ENCODE measurements at places on chromosomes 3 and 15.
A peak's percentile ranks its signal among the peaks of the same experiment; 100 is the strongest.

DNA sequence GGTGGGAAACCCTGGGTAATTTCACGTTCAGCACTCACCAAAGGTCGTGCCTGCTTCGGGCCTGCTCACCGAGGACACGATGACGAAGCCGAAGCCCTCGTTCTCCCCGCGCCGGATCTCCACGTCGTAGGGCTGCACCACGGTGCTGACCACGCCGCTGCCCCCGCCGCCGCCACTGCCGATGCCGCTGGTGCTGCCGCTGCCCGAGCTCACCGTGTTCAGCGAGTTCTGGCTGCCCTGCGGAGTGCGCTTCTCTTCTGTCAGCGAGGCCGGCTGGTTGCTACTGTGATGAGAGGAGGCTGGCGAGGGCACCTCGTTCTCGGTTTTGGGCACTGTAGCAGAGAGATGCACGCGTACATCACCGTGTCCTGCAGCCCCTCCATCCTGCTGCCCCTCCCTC is 659.5 kb downstream of the MAGI1 start:
- DNase-seq: no peak

DNA sequence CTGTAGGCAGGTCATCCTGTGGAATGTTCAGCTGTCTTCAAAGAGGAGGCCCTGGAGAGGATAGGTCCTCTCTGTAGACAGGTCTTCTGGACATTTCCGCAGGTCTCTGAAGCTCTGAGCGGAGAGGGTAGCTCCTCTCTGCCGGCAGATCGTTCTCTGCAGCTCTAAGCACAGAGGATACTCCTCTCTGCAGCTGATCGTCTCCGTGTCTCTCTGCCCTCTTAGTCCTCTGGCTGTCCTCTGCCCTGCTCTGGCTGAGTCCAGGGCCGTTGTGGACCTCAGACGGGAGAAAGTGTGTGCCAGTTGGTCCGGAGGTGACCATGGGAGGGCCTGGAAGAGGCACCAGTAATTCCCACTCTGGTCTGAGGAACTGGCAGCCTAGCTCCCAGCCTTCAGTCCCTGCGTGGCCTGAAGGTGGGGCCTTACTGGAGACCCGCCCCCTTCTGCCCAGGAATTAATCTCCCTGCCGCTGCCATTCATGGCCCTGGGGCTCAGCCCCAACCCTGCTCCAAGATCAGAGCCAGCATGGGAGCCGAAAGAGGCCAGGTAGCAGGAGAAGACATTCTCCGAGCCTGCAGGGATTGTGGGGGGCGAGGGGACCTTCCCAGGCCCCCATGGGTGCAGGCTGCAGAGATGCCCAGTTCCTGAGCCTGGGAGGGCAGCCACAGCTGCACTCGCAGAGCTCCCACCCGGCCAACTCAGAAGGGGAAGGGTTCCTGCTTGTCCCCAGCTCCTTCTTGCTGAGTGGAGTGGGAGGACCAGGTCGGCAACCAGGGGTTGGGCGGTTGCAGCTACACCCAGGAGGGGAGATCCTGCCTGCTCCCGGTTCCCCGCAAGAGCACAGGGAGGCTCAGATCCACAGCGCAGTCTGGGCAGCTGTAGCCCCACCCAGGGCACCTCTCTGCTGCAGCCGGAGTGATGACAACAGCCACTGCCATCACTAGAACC is 488.7 kb downstream of the RSL24D1 start:
- no peak for DNase-seq

DNA sequence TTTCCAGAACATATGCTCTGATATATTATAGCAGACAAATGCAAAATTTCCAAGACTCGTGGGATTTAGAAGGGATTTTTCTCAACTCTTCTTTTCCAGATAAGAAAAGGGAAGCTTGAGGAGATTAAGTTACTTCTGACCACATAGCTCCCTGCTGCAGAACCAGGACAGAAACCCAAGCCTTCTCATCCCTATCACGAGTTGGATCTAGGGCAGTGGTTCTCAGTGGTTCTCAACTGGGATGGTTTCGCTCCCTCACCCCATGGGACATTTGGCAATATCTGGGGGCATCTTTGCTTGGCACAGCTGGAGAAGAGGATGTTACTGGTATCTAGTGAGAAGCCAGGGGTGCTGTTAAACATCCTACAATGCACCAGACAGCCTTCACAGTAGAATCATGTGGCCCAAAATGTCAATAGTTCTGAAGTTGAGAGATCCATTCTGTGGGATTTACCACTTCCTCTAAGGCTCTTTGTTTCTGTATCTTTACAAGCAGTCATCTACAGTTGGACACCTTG is 64.2 kb downstream of the LIPC start:
- DNase-seq: no peak

GRCh38 chr3:155853214-155854140 is 750 bp downstream of the SLC33A1 start:
- peak; percentile 35 for DNase-seq

DNA sequence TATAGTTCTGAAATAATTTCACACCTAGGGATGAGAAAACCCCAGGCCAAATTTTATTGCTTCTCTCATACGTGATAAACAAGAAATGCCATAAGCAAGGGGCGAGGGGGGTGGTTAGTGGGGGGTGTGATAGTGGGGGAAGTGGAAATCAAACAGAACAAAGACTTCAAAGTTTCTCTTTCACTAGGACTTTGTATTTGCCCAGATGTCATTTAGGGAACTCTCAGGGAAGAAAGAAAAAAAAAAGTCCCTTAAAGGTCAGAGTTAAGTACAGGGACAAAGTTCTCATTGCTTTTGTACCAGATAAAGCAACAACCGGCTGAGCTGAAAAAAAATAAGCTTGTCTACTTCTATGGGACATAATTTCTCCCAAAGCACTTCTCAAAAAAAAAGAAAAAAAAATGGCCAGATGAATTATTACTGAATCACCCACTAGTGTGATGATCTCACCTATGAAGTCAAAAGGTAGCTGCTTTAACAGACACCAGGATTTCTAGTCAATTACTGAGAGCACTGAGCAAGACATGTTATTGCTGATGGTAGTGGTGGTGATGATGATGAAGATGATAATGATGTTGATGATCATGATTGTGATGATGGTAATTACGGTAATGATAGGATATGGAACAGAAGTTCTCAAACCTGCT is 56.2 kb downstream of the FHIT start:
- DNase-seq: no peak

- no peak for DNase-seq
Observed at GRCh38 chr3:58529516-58530353, 7.3 kb downstream of the ACOX2 start.

DNA sequence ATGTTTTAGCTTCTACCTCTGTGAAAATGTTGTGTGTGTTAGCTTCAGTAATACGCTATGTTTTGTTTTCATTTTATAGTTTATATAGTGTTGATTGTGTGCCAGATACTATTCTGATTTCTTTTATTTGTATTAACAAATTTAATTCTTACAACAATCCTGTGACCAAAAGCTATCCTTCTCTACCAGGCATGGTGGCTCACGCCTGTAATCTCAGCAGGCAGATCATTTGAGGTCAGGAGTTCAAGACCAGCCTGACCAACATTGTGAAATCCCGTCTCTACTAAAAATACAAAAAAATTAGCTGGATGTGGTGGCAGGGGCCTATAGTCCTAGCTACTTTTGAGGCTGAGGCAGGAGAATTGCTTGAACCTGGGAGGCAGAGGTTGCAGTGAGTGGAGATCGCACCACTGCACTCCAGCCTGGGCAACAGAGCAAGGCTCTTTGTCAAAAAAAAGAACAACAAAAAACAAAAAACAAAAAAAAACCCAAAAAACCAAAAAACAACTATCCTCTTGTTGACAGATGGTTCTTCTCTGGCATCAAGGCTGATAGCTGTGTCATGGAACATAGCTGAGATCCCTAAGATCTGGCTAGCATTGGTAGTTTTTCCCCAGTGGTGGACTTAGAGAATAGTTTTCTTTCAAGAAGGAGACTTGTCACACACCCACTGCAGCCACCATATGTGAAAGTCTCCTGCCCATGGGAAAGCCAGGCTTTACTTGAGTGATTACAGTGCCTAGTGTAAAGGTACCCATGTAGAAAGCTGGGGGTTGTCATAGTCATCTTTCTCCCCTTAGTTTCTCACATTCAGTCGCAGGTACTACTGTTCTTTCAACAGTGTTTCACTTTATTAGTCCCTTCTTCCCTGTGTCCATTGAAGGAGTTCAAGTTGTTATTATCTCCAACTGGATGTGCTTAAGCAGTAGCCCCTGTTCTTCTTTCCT is 116.5 kb downstream of the UBE2E2 start:
- DNase-seq: no peak

DNA sequence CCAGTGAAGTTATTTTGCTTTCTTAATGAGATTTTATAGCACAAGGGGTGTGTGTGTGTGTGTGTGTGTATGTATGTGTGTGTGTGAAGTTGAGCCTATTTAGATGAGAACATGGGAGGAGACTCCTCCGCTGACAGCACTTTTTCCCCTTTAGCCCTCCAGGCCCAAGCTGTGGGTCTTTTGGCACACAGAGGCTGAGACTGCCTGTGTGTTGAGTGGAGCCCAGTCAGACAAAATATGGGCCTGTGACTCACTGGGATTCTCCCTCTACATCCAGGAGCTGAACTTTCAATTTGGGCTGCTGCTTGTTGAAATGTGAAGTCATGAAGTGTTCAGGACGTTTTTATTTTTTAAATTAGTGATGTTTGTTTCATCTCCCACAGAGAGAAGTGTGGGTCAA is 108.0 kb downstream of the MFSD1 start:
- no peak for DNase-seq

DNA sequence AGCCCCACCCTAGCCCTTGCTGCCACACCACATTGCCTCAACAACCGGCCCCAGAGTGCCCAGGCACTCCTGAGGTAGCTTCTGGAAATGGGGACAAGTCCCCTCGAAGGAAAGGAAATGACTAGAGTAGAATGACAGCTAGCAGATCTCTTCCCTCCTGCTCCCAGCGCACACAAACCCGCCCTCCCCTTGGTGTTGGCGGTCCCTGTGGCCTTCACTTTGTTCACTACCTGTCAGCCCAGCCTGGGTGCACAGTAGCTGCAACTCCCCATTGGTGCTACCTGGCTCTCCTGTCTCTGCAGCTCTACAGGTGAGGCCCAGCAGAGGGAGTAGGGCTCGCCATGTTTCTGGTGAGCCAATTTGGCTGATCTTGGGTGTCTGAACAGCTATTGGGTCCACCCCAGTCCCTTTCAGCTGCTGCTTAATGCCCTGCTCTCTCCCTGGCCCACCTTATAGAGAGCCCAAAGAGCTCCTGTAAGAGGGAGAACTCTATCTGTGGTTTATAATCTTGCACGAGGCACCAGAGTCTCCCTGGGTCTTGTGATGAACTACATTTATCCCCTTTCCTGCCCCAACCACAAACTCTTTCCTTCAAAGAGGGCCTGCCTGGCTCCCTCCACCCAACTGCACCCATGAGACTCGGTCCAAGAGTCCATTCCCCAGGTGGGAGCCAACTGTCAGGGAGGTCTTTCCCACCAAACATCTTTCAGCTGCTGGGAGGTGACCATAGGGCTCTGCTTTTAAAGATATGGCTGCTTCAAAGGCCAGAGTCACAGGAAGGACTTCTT is 39.1 kb downstream of the MESD start:
- no peak for DNase-seq

DNA sequence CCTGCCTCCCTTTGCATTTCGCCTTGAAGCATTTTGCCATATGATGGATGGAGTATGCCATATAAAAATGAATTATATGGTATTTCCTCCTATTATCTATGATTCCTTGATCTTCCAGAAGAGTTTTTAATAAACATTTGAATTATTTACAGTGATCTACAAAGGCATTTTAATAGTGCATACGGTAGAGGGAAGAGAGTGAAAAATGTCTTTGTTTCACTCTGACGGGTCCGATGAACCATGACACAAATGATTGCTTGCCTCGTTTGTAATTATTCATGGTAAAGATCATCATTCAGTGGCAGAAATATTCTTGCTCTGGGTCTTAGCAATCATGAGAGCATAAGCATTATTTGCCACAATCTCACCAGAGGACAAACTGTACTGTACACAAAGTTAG is 1010.9 kb downstream of the NTRK3 start:
- no peak for DNase-seq

GRCh38 chr3:13653631-13654279 is 104.8 kb downstream of the FBLN2 start:
- no peak for DNase-seq

DNA sequence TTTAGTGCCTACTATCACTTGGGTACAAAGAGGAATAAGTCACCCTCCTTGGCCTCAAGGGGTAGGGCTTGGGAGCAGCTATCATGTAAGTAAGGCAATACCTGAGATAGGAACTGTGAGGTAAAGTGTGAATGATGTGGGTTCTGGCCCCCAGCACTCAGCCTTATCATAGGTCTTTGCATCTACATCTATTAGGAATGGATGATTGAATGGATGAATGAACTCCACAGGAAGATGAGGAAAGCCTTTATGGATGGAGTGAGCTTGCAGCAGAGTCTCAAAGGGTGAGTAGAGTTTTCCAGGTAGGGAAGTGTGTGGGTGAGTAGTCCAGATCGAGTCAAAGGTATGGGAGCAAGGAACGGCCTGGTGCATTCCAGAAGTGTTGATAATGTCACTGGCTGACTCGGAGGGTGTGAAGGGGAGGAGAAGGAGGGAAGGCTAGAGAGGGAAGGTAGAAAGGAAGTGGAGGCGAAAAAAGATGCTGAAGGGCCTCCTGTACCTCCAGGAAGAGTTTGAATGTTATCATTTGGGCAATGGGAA is 13.1 kb upstream of the ABHD2 start:
- DNase-seq: no peak

- DNase-seq: no peak
Observed at GRCh38 chr3:186787642-186788481, 4.5 kb downstream of the EIF4A2 start.

- no peak for DNase-seq
Observed at GRCh38 chr3:100880072-100880471, 113.1 kb downstream of the ABI3BP start.

- DNase-seq: no peak
Observed at GRCh38 chr15:75456710-75457109, 5.2 kb upstream of the SIN3A start.

DNA sequence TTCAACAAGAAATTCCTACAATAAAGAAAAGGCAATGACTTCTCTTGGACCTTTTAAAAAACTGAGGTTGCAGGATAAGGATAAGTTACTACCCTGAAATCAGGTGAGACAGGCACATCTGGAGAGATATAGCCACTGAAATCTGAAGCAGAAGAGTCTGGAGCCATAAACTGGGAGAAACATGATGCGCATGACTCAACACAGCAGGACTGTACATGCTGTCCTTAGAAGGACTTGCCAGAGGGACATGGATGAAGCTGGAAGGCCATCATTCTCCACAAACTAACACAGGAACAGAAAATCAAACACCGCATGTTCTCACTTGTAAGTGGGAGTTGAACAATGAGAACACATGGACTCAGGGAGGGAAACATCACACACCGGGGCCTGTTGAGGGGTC is 1020.2 kb downstream of the AGBL1 start:
- no peak for DNase-seq

- no peak for DNase-seq
Observed at GRCh38 chr15:100022391-100022790, 289.2 kb upstream of the LYSMD4 start.

- peak; percentile 8 for DNase-seq
Observed at GRCh38 chr3:123605789-123606234, 21.0 kb upstream of the HACD2 start.
